ENCODE measurements at places on chromosomes 3 and 15. TPM values are rescaled to one million over a fixed set of nuclear protein-coding genes. Genes with fewer than 3 reads are reported as not detected.

MINDY4B gene
- not detected for total RNA-seq

GRCh38 chr3:111864821-111865656 is 6.0 kb downstream of the PHLDB2 start:
- no peak for DNase-seq

ATP8B4 gene
- 0.57 TPM for total RNA-seq

CPN2 gene
- not detected for total RNA-seq

PLOD2 gene
- total RNA-seq: 53.1 TPM

COL8A1 gene
- not detected for total RNA-seq

DNA sequence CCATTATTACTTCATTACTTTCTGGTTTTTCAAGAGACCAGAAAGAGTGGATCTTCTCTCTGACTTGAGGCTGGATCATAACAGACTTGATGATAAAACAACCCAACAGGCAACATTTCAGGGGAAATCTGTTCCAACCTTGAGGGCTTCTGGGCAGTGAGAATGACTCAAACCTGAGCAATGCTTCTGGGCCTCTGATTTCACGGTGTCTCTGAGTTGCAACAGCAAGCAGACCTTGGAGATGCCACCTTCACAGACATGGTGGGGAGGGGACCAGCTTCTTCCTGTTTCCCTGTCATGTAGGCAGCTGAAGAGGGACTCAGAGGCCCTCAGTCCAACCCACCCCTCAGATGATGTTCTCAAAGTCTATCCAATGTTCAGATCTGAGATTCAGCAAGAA is 104.0 kb downstream of the ABHD5 start:
- DNase-seq: no peak

MDFIC2 gene
- total RNA-seq: not detected

DNA sequence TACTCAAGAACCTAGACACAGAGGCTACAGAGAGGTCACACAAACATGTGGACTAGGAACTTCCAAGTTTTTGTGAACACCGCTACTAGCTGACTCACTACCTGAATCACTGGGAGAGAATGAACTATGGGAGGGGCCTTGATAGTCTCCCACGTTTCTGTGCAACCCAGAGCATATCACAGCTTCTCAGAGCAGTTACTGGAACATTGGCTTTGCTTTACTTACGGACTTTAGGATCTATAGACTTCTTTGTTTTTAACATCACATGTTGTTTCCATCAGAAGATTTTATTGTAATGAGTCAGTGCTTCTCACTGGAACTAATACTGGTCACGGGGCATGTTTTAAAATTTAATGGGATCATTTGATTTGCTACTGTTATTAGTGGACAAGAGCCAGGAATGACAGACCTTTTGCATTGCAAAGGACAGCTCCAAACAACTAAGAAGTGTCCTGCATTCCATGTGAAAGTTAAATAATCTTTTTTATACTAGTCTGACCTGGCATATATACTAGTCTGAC is 35.6 kb downstream of the RTP4 start:
- DNase-seq: no peak

KIF23 gene
- total RNA-seq: 74.2 TPM

DNA sequence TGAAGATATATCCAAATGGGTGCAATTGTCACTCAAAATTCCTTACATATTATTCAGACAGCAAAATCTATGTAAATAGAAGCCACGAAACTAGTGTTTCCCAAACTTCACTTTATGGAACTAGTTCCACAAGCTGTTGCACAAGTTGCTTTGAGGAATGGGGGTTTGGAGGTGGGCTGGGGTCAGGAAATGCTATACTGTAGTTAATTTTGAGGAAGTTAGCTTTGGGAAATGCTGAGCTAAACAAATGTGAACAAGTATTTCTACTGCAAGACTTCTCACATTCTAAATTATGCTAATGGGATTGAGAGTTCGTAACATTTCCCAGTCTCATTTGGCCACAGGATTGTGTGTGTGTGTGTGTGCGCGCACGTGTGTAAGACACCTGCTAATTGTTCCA is 28.7 kb upstream of the SAMMSON start:
- no peak for DNase-seq

ITGA11 gene
- not detected for total RNA-seq

DNA sequence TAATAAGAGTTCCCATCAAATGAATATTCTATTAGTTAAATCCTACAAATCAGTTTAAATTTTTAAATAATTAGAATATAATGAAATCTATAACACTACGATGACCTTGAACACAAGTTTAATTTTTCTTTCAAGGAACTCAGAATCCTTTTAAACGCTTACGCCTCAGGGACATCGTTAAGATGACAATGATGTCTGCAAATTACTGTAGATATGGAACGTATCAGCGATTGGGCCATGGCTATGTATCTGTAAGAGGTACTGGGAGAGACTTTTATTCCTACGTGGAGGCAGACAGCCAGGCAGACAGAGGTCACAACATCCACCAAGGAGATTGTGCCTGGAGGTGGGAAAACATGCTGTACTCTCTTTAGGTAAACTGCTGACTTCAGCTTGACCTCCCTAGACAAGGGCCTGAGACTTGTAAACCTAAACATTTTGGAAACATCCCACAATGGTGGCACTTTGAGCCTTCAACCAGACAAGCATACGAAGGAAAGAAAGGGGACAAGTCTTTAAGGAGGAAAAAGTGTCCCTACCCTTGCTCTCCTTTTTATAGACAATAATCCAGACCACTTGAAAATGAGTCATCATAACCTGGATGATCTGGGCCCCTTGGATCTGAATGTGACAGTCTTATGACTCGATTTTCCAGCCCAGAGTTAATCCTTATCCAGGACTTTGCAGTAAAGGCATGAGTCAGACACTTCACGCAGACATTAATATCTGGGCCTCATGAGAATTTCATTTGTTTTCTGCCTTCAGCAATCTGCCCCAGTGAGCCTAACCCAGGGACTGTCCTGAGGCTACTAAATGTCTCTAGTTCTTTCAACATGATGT is 6.8 kb upstream of the LDHAL6B start:
- DNase-seq: no peak

GRCh38 chr3:65342084-65342683 is 654.4 kb upstream of the ADAMTS9 start:
- DNase-seq: peak; percentile 65

GRCh38 chr3:36433511-36433910 is 53.2 kb downstream of the STAC start:
- no peak for DNase-seq

DNA sequence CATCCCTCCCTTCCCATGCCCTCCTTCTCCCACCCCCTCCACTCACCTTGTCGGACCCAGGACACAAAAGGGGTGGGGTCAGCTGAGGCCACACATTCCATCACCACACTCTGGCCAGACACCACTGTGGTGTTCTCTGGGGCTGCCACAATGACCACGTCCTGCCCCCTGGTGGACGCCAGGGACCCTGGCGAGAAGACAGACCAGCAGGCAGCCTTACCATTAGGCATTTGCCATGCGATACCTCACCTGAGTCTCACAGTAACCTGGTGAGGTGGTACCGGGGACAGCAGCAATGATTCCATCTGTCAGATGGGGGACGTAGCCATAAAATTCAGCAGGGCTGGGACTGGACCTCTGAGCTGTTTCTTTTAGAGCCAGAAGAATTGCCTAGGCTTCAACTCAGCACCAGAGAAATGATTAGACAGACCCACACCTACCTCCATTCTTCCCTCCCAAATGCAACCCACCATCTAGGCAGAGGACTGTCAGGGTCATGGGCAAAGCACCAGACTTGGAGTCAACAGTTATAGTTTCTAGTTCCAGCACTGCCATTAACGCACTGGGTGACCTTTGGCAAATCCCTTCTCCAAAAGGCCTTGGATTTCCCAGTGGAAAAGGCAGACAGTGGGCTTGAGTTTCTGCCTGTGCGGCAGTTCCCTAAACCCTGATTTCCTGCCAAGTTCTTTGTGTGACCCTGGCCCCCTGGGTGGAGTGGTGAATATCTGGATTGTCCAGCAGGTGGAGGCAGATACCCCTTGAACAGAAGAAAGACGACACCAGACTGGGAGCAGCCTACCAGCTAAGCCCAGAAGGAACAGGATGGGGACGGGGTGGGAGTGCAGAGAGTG is 21.8 kb downstream of the IGDCC4 start:
- DNase-seq: peak; percentile 82

- DNase-seq: peak; percentile 41
These were observed 26.6 kb upstream of the SLMAP start for GRCh38 chr3:57729334-57730045.

GRCh38 chr3:172283841-172284357 is 164.4 kb downstream of the GHSR start:
- DNase-seq: no peak

DNA sequence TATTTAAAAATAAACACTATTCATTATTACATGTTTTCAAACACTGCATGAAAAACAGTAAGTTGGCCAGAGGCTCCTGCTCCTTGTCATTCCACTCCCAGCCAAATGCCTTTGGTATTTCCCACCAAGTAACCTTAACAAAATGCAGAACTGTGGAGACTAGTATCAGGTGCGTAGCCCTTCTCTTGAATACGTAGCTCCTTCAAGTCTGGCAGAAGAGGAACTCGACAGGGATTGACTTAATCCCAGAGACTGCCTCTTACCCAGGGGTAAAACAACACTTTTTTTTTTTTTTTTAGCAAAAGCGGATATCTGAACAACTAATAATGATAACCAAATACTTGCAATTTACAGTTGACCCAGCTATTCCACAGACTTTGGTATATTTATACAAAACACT is 738 bp downstream of the COMMD2 start:
- no peak for DNase-seq

DNA sequence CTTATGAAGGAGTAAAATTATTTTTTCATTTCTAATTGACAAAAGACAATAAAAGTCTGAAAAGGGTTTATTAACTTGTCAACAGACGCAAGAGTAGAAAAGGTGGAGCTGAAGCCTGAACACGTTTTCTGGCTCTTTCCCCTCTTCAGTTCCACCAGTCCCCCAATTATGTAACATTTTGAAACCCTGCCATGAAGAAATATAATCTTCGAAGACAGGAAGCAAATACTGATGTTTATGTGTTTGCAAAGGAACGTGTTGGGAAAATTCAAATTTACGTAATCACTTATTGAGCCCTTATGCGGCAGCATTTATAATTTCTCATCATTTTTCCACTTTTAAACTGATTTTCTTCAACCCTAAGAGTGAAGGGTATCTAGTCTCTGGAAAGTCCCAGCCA is 767 bp downstream of the AP3S2 start:
- no peak for DNase-seq

DNA sequence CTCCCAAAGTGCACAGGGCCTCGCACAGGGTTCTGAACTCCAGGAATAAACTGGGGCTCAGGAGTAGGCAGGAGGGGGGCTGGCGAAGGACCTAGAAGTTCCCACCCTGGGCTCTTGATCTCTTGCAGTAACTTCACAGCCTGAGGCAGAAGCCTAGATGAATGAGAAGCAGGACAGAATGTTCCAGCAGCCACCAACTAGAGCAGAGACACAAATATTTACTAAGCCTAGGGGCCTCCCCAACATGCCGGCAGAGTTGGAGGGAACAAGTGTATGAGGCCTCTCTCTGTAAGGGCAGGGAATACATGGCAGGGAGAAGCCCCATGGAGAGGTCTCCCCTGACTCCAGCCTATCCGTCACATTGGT is 25.3 kb upstream of the C15orf39 start:
- no peak for DNase-seq

- no peak for DNase-seq
These were observed 58.7 kb downstream of the SMAD3 start for GRCh38 chr15:67124111-67124510.

DNA sequence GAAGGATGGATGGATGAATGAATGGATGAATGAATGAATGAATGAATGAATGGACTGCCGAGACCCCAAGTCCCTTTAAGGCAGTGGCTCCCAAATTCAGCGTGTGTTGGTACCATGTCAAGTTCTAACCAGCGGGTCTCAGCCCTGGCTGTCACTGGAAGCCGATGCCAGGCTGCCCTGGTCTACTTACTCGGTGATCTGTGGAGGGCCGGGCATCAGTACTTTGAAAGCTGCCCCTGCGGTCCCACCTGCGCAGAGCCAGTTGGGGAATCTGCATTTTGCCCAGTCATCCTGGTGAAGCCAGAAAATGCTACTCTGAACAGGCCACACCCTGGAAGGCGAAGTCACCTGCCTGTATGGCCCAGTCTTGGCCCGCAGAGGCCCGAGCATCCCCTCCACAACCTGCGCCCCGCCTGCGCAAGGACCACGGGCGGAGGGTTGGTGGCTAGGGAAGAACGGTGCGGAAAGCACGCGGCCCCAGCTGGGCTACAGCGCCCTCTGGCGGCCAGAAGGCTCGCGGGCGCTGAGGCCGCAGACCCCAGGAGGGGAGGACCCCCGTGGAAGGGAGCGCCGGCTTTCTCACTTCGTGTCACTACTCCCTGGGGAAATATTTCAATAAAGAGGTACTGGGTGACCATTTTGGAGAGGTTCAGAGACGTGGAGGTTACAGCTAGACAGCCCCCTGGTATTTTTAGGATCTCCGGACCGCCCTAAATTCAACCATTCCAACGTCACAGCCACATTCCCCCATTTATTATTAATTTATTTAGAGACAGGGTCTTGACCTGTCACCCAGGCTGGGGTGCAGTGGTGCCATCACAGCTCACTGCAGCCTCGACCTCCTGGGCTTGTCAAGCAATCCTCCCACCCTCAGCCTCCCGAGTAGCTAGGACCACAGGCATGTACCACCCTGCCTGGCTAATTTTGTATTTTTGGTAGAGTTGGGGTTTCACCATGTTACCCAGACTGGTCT is 34.9 kb downstream of the PRKCD start:
- DNase-seq: no peak

DNA sequence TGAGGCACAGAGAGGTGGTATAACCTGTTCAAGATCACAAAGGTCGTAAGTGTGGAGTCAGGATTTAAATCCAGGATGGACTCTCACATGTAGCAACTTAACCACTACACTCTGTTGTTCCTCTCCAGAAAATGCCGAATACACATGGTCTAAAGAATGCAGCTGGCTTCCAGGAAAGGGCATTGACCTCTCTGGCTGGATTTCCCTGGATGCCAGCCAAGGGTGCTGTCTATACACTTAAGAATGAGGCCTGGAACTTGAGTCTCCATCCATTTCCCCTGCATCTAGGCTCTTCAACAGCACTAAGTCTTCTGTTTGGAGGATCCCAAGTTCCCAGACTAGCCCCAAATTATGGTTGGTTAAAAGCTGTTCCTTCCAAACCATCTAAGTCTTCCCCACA is 60.5 kb downstream of the CERS3 start:
- DNase-seq: no peak

DNA sequence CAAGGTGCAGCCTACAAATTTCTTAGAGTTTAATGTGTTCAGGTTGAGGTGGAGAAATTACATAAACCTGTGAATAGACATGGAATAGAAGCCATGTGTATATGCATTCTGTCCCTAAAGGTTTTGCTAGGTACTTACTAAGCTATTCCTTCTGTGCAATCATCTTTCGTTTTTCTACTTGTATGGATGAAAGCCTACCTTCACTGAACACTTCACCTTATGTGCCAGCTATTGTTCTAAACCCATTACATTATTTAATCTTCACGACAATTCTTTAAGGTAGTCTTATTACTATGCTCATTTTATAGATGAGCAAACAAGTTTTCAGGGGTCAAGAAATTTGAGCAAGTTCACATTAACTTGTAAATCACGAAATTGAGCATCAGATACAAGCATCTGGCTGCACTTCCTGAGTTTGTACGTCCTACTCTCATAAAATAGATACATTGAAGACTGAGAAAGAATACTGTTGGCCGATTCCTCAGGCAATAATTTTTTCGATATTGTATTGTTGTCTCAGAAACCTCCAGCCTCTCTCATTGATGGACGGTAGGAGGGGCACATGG is 635 bp upstream of the RCN2 start:
- no peak for DNase-seq

CYP1A2 gene
- total RNA-seq: not detected

RPSA gene
- total RNA-seq: 1,562 TPM

GRCh38 chr3:147008886-147009285 is 397.5 kb downstream of the ZIC4 start:
- no peak for DNase-seq

GRCh38 chr3:6124875-6125274 is 736.0 kb upstream of the GRM7 start:
- no peak for DNase-seq
